ENCODE measurements at places on chromosomes 7 and 10.

DNA sequence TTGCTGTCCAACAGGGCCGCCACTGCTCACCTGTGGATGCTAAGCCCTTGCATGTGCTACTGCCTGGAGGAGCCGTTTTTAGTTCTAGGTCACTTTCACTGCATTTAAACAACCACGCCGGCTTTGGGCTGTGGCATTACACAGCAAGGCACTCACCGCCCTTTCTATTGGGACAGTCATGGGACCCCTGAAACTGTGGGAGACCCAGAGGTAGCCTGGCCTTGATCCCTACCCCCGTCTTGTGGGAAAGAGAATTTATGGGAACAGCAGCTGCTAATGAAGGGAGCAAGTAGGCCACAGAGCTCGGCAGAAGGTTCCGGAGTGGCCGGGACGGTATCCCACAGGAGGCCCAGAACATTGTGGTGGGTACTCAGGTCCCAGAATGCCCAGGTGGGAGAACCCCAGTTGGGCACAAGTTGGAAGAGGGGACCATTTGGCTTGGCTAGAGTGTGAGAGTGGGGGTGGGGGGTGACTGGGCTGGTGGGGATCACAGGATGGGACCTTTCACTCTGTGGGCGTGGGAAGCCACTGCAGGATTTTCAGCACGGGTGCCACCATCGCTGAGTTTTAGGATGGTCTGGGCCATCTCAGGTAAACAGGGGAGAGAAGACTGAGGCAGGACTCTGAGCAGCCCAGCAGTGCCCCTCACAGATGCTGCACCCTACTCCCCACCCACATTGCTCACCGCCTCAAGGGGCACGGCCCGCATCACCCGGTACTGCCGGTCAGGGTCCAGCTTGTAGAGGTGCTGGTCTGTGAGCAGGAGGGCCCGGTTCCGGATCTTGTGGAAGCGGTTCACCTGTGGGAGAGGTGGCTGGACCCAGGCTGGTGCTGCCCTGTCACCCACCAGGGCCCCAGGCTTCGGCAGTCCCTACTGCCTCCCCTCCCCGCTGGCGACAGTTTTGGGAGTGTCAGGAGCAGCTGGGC, 15.2 kb downstream of the MYO1G start:
- DNase-seq, result no peak

- no peak for DNase-seq
Observed at GRCh38 chr10:113384181-113384580, 168.7 kb upstream of the HABP2 start.

GRCh38 chr7:44411306-44411705, 79.2 kb downstream of the NUDCD3 start:
- no peak for DNase-seq

- no peak for DNase-seq
Observed at GRCh38 chr7:64775289-64775688, 18.9 kb upstream of the ZNF138 start.

GRCh38 chr7:99325001-99325493, 651 bp upstream of the ARPC1A start:
- no peak for DNase-seq

- no peak for DNase-seq
Observed at GRCh38 chr10:1183033-1183396, 126.8 kb downstream of the WDR37 start.

GRCh38 chr7:127822822-127823508, 171.0 kb downstream of the SND1 start:
- DNase-seq, result no peak

- DNase-seq, result no peak
Observed at GRCh38 chr10:105837951-105838350, 1196.9 kb downstream of the SORCS3 start.

- DNase-seq, result no peak
Observed at GRCh38 chr7:108132551-108133265, 2.5 kb upstream of the LAMB4 start.

GRCh38 chr7:118222591-118222990, 1.9 kb upstream of the ANKRD7 start:
- DNase-seq, result no peak

DNA sequence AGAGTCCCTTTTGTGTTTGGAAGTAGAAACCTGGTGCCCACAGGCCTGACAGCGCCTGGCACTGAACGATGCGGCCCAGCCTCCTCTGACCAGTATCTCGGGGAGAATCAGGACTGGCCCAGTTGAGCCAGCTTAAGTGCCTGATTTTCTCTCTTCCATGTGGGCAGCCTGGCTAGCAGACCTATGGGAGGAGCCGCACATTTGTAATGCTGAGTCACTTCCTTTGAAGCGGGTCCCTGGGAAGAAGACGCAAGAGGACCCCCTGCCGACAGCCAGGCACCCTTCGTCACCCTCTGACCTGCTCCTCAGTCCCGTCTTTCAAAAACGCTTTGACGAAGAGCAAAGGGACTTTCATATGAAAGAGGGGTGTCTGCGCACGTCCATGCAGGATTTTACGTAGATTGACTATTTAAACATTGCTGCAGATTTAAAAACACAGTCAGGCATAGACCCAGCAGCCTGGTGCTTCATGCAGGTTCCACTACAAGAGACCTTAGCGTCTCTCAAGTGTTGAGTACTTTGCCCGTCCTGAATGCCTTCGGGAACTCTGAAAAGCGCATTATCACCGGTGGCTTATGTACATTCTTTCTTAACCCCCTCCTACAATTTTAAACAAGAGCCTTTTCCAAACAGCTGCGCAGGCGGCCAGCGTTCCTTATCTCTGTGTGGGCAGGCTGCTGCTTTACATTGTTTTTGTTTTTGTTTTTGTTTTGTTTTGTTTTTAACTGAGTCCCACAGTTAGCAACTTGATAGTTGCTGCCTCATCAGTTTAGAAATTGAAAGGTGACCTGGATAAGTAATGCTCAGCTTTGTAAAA, 36.5 kb upstream of the AP5Z1 start:
- no peak for DNase-seq

DNA sequence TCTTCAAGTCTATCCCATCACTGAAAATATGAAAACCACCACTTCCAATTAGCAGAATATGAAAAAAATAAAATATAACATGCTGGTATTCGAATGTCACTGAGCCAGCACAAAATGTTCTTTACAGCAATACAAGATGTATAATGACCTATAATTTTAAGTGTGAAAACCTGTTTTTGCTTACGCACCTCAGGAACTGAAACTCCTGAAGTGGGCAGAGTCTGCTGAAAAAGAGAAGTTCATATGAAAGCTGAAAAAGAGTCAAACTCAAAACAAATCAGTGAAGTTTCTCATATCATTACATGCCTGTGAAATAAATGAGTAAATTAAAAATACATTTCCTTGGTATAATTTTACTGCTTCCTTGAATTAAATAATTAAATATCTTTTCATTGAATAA, 272.5 kb downstream of the DGKB start:
- no peak for DNase-seq

DNA sequence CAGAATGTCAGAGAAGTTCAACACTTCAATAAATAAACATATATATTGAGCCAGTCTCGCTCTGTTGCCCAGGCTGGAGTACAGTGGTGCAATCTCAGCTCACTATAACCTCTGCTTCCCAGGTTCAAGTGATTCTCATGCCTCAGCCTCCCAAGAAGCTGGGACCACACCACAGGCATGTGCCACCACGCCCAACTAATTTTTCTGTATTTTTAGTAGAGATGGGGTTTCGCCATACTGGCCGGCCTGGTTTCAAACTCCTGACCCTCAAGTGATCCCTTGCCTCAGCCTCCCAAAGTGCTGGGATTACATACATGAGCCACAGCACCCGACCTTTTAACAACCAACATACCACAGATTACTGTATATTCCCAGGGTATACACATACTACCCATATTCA, 134.2 kb downstream of the JMJD1C start:
- DNase-seq, result no peak

- no peak for DNase-seq
Observed at GRCh38 chr7:4657640-4658417, 24.3 kb upstream of the FOXK1 start.

DNA sequence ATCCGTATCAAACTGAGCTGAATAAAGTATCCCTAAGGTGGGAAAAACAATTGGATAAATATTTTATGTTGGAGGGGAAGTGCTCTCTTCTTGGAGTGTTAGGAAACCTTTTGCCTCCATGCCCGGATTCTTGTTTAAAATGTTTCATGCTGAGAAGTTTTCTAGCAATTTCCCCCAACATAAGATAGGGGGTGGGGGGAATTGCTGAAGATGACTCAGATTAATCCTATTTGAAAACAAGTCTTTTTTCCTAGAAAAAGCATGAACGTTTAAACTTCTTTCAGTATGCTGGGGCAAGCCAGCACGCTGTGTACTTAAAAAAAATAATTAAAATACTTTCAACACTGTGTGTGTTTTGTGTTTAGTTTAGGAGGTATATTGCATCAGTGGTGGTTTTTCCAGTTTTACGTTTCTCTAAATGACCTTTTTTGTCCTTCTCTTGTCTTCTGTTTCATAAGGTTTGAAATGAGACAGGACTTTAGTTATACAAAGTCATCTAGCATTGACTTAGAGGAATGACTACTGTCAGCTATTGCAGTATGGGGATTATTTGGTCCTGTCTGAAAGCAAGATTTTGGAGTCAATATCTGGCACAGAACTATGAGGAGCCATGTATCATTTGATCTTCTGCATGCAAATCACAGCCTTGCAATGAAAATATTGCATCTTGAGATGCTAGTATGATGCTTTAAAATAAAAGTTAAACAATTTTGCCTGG, 295.9 kb downstream of the GATA3 start:
- no peak for DNase-seq

DNA sequence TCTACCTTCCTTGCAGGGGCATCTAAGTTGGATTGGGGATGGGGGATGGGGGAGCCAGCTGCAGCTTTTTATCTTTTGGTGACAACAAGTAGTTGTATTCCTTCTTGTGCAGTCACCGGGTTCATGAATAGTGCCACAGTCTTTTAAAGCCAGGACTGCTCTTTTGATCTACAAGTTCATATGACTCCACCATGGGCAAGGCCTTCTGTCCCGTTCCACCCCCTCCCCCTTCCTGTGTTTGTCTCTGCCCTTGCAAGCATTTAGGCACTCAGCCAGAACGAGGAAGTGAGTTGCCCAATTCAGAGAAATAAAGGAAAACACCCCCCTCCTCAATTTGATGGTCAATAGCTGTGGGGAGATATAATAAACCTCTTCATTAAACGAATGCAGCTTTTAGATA, 44.8 kb upstream of the EGR2 start:
- DNase-seq, result no peak

- no peak for DNase-seq
Observed at GRCh38 chr10:97766106-97766810, 5.5 kb downstream of the SFRP5 start.

DNA sequence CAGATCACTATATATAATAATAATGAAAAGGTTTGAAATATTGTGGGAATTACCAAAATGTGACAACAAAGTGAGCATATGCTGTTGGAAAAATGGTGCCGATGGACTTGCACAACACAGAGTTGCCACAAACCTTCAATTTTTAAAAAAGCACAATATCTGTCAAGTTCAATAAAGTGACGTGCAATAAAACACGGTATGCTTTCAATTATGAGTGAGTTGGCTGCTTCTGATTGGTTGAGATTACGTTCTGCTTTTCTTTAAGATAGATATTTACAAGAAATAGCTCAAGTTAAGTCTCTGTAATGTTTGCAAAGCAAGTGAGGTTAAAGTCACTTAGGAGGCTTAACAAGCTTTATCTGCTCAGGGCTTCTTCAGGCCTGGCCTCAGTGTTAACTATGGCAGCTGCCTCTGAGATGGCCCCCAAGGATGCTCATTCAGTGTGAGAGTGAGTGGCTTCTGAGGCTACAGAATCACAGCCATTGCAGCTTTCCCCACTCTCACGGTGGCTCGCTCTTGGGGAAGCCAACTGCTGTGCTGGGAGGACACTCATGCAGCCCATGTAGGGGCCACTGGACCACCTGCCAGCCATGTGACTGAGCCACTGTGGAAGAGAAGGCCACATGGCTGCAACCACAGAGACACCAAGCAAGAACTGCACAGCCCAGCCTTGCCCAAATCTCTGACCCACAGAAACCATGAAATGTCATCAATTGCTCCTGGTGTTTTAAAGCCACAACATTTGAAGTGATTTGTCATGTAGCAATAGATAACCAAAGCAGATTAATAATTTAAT, 78.3 kb upstream of the TMEM72 start:
- DNase-seq, result no peak

- DNase-seq, result no peak
Observed at GRCh38 chr7:106668861-106669524, 8.0 kb upstream of the CCDC71L start.

DNA sequence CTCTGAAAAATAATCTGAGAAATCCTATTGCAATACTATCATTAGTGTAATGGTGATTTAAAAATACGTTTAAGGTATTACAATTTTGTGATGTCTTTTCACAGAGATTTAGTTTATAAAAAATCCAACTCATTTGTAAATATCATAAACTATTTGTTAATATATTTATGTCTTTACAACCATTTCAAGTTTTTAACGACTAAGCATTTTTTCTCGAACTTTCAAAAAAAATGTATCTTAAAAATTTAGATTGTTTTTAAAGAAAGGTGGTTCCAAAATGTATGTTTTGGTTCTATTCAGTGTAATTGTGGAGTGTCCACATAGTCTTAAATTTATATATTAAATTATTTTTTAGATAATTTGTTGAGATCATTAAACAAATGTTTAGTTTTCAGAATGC, 134.2 kb upstream of the TEX47 start:
- no peak for DNase-seq

GRCh38 chr10:70650104-70650503, 22.2 kb upstream of the ADAMTS14 start:
- no peak for DNase-seq

GRCh38 chr7:47666164-47666862, 84.4 kb upstream of the TNS3 start:
- no peak for DNase-seq

- DNase-seq, result no peak
Observed at GRCh38 chr10:675532-675931, 13.9 kb downstream of the DIP2C start.

GRCh38 chr7:127738859-127739258, 86.9 kb downstream of the SND1 start:
- DNase-seq, result no peak

- DNase-seq, result peak; percentile 36
Observed at GRCh38 chr10:14185316-14186045, 145.2 kb downstream of the FRMD4A start.

GRCh38 chr10:133481657-133482056, 27.9 kb downstream of the SCART1 start:
- DNase-seq, result no peak

DNA sequence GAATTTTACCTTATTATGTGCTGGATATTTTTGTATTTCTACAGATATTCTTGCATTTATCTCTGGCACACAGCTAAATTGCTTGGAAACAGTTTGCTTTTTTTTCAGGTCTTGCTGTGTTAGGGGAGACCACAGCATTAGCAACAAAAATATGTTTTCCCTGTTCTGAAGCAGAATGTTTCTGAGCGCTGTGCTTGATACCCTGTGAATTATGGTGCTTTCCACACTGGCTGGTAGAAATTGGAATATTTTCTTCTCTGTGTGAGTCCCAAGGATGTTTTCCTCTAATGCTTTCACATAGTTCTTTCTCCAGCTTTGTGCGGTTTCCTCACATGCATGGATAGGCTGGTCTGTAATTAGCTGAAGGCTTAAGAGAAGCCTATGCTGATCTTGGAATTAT, 651.6 kb upstream of the IGFBP3 start:
- no peak for DNase-seq

- DNase-seq, result no peak
Observed at GRCh38 chr7:94580601-94581000, 71.0 kb downstream of the CASD1 start.

Measured in activated CD8-positive, alpha-beta memory T cell treated with anti-CD3 and anti-CD28 coated beads for 48 hours (primary cell).